Ovary (tissue), 10 donors: ENCODE measurements at places on chromosomes 1 and 21.

- DNase-seq = no peak
Observed at GRCh38 chr1:15684042-15684461, at the start of gene PLEKHM2. TSS of gene PLEKHM2 (plus strand) at chr1:15684320. CDS start at chr1:15684559, 239 bp downstream.

GRCh38 chr1:205599669-205600042 is 32.2 kb downstream of the ELK4 start:
- no peak for DNase-seq

GRCh38 chr1:220889333-220889732 is 10.1 kb downstream of the HLX start:
- no peak for DNase-seq

DNA sequence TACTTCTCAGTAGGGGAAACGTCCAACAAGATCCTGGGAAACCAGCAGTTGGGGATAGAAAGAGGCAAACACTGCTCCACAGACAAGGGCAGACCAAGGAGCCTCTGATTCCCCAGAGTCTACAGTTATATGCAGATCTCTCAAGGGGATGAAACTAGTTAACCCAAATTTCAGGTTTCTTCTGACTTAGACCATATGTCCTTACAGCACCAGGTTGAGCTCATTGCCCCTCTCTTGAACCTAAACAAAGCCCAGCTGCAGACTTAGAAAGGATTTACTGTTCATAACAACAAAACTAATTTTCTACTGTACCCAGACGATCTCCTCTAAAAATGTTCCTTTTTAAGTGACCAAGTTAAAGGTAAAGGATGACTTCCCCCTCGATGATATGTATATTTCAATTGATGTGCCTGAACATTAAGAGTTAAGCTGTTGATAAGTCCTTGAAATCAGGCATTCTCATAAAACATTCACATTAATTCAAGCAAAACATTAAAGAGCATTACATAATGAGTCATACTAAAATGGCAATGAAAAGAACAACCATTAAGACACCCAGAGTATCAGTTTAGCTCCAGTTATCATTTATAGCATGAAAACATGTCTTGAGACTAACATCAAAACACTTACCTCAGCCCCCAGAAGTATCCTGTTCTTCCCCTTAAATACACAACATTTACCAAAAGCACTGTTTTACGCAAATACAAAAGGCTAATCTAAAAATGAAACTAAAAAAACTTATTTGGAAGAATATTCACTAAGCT is 24.1 kb downstream of the SMYD3 start:
- DNase-seq = no peak

GRCh38 chr21:44079846-44080245 is 27.4 kb upstream of the PWP2 start:
- DNase-seq = no peak

- DNase-seq = no peak
Observed at GRCh38 chr1:228984107-228984506, 248.8 kb downstream of the RHOU start.

GRCh38 chr1:166605137-166605536 is 234.1 kb upstream of the POGK start:
- DNase-seq = no peak

- peak; percentile 74 for DNase-seq
Observed at GRCh38 chr1:116377541-116378529, 4.8 kb downstream of the ATP1A1 start.

DNA sequence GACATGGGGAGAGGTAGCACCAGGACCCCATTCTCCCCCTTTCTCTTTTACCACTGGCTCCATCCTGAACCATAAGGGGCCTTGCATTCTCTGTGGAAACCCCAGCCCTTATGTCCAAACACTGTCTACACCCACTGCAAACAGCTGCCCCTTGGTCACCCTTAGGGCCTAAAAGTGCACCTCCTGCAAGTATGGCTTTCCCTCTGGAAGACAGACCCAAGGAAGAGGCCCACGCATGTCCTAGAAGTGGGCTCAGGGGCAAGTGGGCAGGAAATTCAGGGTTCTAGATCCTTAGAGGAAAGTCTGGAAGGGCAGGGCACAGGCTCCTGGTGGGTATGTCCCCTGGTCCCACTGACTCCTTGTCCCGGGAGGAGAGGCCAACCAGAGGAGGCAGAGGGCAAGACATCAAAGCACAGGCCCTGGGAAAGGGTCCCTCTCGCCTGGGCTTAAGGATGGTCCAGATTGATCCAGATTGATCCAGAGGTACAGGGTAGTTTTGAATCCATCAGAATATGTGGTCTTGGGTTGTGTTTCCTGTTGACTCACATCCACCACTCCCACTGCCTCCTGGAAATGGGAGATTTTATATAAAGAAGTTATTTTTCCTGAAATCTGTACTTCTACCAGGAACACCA is 150.9 kb downstream of the GRIK3 start:
- DNase-seq = no peak

DNA sequence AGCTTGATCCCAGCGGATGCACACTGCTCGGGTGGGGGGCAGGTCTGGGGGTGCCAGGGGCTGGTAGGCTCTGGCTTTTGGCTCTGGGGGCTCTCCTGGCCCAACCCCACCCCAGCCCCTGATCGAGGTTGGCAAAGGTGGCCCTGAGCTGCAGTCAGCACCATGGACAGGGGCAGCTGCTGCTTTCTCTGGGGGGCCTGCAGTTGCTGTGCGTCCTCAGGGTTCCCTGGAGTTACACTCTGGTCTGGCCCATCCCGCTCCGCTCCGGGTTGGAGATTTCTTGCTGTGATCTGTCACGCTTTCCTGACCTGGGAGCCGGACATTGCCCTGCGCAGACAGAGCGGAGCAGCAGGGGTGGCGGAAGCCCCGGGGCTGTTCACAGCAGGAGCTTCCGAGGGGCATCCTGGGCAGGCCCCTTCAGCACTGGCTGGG is 8.0 kb upstream of the PLCH2 start:
- DNase-seq = peak; percentile 33

GRCh38 chr1:26529655-26530409 is at the start of gene RPS6KA1:
TSS of gene RPS6KA1 (plus strand) at chr1:26529761. CDS start at chr1:26529921, 160 bp downstream.
- peak; percentile 47 for DNase-seq

- no peak for DNase-seq
Observed at GRCh38 chr1:220219136-220219442, 53.2 kb downstream of the RAB3GAP2 start.

GRCh38 chr1:231209531-231209930 is 31.5 kb upstream of the GNPAT start:
- DNase-seq = no peak

- DNase-seq = no peak
Observed at GRCh38 chr21:36282568-36283230, 37.3 kb upstream of the MORC3 start.

DNA sequence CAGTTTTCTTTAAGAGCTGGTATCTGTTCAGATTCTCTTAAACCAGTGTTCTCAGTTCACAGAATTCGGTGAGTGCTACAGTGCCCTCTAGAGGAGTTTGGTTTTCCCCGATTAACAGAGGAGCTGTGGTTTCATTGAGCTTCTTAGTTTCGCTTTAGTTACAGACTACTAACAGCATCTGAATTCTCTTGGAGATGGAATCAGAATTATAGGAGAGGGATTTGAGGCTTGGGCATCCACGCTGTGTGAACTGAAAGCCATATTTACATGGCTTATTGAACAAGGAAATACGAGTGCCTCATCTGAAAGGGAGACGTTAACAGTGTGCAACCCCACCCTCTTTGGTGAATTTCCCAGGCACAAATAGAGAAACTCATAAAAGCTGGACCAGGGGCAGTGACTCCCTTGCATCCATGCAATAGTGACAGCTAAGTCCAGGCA is 202.0 kb downstream of the USH2A start:
- no peak for DNase-seq

DNA sequence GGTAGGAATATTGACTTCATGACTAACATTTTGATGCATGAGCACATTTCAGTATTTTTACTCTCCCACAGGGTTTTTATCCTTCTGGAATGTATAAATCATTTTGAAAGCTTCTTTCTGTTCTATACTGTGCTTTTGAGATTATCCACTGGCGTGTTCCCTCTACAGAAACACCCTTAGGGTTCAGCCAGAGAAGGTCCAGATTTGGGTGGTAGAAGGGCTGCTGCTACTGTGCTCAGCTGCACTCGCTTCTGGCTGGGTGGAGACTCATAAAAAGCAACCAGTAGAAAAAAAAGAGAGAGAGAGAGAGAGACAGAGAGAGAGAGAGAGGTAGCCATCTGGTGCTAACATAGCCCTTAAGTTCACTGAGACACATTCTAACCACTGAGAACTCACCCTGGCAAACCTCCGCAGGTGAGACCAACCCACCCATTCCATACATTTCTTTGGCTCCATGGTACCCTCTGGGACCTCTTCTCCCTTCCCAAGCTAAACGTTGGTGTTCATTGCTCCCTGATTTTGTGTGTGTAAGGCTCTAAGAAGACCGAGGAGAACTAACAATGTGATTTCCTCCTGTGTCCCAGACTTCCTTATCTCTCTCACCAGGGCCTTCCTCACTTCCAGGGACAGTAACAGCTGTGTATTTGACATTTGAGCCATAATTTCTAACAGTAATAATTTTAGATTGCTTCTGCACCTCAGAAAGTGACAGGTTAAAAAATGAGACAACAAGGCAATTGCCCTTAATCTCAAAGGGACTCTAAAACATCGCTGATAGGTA is 7.2 kb downstream of the APCS start:
- DNase-seq = no peak

- DNase-seq = peak; percentile 20
Observed at GRCh38 chr1:100719490-100719889, at the start of gene VCAM1. TSS of gene VCAM1 (plus strand) at chr1:100719742. CDS start at chr1:100719861, 119 bp downstream.
